Activated gamma-delta T cell treated with anti-CD3 and anti-CD28 coated beads, Interleukin-2, amount 50 U/mL, for 16 hours (primary cell): ENCODE measurements at places on chromosomes 16 and 17.

DNA sequence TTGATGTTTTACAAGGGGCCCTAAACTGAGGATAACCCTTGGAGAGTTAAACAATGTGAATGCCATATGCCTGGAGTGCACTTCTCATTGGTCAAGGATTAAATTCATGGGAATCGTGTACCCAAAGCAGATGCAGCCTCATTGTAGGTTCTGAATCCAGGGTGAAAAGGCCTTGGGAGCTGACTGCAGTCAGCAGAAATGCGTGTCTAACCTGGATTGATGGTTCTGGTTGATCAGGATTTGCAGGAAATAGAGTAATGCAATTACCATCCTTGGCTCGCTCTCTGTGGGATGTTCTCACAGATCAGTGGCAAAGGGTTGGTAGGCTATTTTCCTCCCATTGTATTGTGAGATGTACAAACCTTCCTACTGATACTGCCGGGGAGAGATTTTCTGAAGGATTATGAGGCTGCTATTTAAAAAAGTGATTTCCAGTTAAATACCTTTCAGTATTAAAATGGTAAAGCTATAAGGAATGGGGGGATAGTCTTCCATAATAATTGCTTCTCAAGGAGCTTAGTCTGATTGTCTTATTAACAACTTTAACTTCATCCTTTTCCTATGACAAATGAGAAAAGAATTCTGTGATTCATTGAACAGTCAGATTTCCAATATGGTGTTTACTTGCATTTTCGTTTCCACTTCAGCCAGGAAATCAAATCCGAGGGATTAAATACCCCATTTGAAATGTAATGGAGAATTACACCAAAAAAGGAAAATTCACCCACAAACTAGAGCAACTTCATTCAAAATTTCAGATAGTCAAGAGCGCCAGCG lies 1028.1 kb upstream of the EEF2KMT start:
- no peak for DNase-seq

- no peak for DNase-seq
These were observed 19.9 kb upstream of the DNAH17 start for GRCh38 chr17:78596871-78597764.

GRCh38 chr17:17710728-17711541 lies 29.7 kb downstream of the RAI1 start:
- DNase-seq, result no peak

DNA sequence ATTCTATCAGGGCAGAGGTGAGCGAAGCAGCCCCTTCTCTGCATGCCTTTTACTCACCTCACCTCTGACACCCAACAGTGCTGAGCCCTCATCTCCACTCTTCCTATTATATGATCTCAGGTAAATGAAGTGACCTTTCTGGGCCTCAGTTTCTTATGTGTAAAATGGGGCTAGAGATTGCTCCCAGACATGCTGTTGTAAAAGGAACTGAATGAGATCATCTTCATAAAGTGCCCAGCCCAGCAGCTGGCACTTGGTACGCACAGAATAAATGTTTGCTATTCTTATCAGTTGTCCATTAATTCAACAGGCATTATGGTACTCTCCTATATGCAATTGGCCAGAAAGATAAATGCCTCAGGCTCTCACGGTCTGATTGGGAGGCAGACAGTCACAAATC lies 4.5 kb upstream of the GALK1 start:
- DNase-seq, result no peak

DNA sequence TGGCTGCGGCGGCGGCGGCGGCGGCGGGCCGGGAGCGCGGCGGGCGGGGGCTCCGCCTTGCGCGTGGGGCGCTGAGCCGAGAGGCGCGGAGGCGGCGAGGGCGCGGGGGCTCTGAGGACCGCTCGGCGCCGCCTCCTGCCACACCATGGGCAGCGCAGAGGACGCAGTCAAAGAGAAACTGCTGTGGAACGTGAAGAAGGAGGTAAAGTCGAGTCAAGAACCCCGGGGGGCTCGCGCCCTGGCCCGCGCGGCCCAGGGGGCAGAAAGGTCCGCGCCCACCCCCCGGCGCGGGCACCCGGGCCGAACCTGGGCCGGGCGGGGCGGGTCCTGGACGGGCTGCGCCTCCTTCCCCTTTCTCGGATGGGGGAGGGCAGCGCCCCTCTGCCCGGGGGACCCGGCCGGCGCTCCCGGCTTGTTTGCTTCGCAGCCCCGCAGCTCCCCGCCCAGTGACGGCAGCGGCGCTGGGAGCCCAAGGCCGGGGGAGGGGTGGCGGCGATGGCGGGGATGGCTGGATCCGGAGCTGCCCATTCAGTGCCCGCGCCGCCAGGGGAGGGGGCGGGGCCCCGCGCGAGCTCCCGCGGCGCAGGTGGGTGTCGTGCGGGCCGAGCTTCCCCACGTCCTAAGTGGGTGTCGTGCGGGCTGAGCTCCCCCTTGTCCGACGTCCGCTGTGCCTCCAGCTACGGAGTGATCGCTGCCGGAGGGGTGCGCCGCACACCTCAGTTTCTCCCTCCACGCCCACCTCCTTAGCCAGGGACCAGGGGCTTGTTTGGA lies 428 bp downstream of the SGSM2 start:
- peak; percentile 32 for DNase-seq

- DNase-seq, result no peak
These were observed 814 bp upstream of the CDH3 start for GRCh38 chr16:68644296-68644695.

GRCh38 chr17:74353446-74354060 lies 8.1 kb downstream of the BTBD17 start:
- DNase-seq, result no peak

DNA sequence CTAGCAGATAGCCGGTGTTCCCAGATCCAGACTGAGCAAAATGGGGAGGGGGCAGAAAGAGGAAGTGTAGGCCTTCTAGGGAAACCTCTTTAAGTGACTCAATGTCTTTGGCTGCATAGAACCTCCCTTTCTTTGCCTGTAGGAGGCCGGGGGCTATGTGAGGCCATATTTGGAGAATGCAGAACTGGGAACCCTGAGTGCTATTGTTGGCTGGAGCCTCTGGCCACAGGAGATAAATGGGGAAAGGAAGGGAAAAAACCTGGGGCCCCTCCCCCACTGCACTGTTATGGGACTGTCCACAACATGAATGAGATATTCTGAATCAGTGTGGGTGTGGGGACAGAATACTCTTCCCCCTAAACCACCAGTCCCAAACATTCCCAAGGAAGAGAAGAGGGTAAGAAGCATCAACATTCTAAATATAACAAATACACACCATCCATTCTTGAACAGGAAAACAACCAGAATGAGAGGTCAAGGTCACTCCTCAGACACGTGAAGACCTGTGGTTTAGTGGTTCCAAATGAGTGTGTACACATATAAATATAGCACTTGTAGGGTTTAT lies 2.4 kb downstream of the VPS25 start:
- no peak for DNase-seq
